Metanephros (tissue), 2 donors: ENCODE measurements at places on chromosomes 5 and 9. TPM values are rescaled to one million over a fixed set of nuclear protein-coding genes. Genes with fewer than 3 reads are reported as not detected.

The HCN1 gene
- total RNA-seq: 0.64 TPM

The SLC34A3 gene
- total RNA-seq: 3.0 TPM

The ACSL6 gene
- 4.9 TPM for total RNA-seq

The ENTPD2 gene
- total RNA-seq: 3.6 TPM

The LHX3 gene
- total RNA-seq: not detected

The ZNF782 gene
- total RNA-seq: 12.3 TPM
